Vagina (tissue), 2 donors: ENCODE measurements at places on chromosomes 2 and 18.
A peak's percentile ranks its signal among the peaks of the same experiment; 100 is the strongest.

GRCh38 chr18:74412116-74412880 lies 44.8 kb downstream of the DIPK1C start:
- no peak for DNase-seq

DNA sequence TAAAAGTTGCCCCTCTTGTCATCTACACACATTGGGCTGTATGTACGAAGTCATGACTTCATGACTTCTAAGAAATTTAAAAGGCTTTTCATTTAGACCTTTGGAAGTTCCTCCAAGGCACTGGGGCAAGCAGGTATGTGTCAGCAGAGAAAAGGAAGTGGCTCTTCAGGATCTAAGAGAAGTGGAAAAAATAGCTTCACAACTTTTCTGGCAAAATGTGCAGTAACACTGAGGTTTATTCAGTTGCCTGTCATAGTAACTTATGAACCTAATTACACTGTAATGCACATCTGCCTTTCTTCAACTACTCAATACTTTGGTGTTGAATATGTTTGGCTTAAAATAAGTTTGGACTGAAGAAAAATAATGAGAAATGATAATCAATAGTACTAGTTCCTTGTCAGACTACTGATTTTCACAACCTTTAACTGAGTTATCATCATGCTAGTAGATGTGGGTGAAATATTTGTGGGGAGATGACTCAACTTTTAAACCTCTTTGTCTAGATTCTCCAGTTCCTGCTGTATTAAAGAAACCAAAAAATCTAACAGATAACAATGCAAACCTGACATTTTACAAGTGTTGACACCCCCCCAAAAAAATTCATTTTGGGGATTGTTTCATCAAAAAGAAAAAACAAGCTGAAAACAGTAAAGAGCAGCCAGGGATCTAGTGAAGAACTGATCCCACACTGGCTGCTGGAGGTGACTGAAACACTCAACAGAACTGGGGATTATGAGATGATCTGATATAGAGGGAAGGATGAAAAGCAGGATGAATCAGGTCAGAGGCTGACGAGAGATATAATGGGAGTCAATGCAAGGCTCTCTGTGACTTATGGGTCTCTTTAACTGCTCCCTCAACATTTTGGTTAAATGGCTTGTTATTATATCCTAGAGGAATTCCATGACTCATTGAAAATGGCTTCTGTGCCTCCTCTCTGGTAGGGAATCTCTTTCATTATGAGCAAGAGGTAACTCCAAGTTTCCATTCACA lies 84.6 kb downstream of the COLEC12 start:
- DNase-seq = no peak

DNA sequence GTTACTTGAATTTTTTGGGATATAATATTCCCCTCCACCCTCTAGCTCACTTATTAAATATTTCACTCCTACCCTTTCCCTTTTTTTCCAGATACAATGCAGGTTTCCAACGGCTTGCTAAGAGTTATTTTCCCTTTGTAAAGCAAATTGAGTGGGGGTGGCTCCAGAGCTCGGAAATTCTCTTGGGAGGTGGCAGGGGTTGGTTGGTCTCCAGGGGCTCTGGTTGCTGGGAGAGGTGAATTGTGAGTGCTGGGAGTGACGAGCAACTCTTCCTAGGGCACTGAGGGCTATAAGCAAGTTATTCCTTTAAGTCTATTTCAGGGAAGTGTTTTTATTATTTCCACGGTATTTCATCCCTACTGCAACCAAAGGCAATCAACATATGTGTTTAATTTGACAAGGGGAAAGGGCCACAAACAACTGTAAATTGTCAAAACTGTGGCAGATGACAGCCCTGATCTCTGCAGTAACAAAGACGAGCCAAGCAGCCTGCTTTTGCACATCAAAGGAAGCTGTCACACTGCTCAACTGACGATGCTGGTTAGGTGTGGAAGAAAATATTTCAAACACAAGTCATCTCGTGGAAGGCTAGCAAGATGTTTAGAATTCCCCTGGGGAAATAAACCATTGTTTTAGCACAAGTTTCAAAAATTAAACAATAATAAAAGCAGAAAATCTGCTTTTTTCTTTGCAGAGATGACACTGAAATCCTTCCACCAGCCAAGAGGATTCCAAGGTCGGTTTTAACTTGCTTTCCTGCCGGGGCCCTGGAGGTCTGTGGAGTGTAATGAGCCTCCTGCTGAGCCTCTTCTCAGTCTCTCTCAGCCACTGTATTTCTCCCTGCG lies 34.8 kb upstream of the ASXL2 start:
- DNase-seq = no peak

GRCh38 chr2:150486539-150487484 lies 655 bp downstream of the RND3 start:
- DNase-seq = no peak

GRCh38 chr2:199302851-199303250 lies 154.9 kb downstream of the SATB2 start:
- no peak for DNase-seq

DNA sequence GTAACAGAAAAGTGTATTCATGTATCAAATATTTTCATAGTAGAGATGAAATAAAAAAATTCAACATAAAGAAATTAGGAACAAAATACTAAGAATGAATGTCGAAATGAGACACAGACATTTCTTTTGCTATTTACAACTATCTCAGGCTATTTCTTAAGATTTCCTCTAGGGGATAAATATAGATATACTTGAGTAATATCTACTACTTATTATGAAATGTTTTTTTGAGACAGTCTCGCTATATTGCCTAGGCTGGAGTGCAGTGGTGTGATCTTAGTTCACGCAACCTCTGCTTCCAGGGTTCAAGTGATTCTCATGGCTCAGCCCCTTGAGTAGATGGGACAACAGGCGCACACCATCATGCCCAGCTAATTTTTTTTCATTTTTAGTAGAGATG lies 326.1 kb downstream of the RNF144A start:
- no peak for DNase-seq

DNA sequence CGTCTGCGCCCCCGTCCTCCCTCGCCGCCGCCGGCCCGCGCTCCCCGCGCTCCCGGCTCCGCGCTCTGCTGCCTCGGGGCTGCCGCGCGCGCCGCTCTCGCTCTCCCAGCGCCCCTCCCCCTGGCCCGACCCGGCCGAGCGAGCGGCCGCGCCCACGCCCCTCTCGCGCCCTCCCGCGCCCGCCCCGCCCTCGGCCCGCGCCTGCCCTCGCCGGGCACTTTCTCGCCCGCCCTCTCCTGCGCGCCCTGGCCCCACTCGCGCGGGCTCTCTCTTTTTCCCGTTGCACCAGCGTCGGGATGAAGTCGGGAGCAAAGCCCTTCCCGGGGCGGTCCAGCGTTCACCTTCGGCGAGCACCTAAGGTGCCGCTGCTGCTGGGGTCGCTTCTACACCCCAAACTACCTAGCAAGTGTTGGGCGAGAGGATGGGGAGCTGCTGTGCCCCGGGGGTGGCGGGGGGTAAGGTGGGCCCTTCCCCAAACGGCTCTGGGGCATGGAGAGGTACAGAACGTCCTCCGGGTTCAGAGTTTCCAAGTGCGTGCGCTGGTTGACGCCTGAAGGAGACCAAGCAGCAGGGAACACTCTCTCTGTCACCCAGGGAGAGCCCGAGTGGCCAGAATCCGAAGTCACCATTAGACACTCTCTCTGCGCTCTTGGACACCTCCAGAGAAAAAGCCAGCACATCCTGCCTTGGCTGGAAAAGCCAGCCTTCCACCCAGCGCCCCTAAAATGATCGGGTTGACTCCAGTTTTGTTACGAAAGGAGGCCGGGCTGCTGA lies at the start of gene COLEC12:
TSS of gene COLEC12 (minus strand) at position 70 of the 774 bp plus-strand sequence. CDS start 187 bp downstream, outside the sequence.
- DNase-seq = no peak

GRCh38 chr2:105640246-105640645 lies 104.5 kb upstream of the NCK2 start:
- DNase-seq = peak; percentile 6

- DNase-seq = no peak
These were observed 50.9 kb downstream of the SOS1 start for GRCh38 chr2:39069890-39070465.

GRCh38 chr18:41569867-41570266 lies 385.2 kb upstream of the PIK3C3 start:
- DNase-seq = no peak

GRCh38 chr2:10924859-10925258 lies 13.1 kb downstream of the KCNF1 start:
- DNase-seq = no peak

GRCh38 chr2:9178904-9179571 lies 27.6 kb upstream of the ASAP2 start:
- DNase-seq = no peak

DNA sequence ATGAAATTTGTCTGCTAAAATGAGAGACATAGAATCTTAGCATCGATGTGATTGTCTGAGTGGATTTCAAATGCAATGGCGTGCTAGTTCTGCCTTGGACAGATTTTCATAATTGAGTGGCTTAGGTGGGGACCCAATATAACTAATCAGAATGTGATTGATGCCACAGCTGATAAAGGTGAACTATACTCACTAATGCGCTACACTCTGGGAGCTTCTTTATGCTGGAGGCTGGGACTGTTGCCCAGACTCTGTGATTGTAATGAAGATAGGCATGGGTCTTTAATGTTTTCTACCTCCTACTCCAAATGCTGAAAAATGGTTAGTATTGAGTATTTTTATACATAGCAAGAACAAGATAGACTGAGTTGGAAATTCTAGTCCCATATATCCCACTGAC lies 339.5 kb upstream of the SLC39A10 start:
- DNase-seq = no peak

GRCh38 chr2:144668493-144669110 lies 148.7 kb upstream of the ZEB2 start:
- DNase-seq = no peak

DNA sequence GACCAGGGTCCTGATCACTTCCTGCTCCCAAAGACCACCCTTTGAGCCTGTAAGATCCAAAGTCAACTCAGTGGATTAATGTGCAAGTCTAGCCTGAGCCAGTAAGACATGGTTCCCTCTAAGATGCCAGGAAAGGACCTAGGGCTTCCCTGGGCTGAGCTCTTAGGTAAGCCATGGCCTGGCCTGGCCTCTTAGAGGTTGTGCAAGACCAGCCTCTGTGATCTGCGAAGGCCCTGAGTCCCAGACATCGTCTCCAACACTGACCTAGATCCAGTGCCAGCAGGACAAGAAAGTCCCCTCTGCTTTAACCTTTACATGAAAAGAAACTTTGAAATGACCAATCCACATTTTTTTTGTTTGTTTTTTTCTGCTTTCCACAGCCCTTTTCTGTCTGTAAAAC lies 73.6 kb upstream of the CYP1B1 start:
- DNase-seq = no peak

DNA sequence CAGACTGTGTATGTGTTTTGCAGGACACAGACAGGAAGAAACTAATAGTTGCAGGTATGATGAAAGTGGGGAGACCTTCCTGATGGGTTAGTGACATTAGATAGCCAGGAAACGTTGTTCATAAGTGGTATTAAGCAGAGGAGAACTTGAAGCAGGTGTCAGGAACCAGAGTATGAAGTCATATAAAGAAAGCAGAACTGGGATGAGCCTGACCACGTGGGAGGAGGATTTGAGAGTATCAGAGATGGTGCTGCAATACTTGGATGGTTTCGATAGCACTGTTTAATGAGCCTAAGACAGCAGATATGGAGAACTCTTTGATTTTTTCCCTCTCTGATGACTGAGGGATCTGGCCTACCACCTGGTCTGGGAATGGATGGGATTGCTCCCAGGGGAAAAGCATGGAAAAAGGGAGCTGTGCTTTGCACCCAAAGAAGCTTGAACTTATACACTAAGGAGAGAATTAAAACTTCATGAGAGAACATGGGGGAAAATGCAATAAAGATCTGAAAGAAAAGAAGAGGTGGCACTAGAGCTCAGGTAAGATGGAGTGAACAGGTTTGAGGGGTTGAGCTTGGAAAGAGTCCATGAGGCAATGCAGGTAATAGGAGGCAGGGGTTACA lies 226.0 kb upstream of the LRRTM1 start:
- no peak for DNase-seq

- no peak for DNase-seq
These were observed 130.1 kb downstream of the MBP start for GRCh38 chr18:77002496-77002895.

- DNase-seq = no peak
These were observed 256.9 kb upstream of the COPS8 start for GRCh38 chr2:236828820-236829219.

- DNase-seq = no peak
These were observed 8.7 kb upstream of the TGIF1 start for GRCh38 chr18:3441290-3441689.

GRCh38 chr2:100182494-100183361 lies 40.3 kb upstream of the AFF3 start:
- no peak for DNase-seq

DNA sequence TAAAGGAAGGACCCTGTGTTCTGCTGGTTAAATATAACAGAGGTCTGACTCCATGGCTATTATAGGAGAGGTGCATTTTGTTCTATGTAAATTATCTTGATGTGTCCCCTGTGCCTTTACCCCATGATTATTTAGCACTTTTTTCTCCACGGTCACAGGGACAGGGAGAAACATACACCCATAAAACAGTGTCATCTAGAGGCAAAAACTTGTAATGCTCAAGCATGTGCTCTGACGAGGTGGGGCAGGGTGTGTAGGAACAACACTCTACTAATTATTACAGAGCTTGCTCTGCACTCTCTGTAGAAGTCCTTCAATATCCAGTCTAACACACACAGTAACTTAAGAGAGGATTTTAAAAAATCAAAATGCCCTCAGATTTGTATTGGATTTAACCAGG lies 187.9 kb downstream of the NEDD4L start:
- DNase-seq = no peak

- DNase-seq = peak; percentile 42
These were observed 181.3 kb downstream of the UXS1 start for GRCh38 chr2:106012591-106013347.

GRCh38 chr2:2146969-2147900 lies 183.8 kb downstream of the MYT1L start:
- no peak for DNase-seq

DNA sequence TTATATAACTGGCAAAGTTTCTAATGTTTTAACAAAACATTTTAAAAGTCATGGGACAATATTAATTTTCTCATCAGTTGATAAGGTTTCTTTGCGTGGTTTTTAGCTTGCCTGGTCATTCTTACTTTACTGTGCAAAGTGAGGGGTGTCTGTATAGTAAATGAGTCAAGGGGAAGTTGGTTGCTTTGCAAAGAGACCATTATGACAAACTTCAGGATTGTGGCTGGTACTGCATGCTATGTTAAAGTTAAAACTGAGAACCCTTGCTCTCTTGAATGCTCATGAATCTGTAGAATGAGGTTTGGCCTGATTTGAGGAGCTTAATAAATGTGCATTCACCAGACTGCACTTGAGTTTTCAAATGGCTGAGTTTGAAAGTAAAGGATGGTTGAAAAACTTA lies 47.0 kb downstream of the COL4A4 start:
- no peak for DNase-seq
